Subcutaneous adipose tissue (tissue), 4 donors: ENCODE measurements at places on chromosomes 3 and 15. TPM values are rescaled to one million over a fixed set of nuclear protein-coding genes. Genes with fewer than 3 reads are reported as not detected.

The EIF2B5 gene
- 31.8 TPM for total RNA-seq

The SUSD5 gene
- total RNA-seq = 2.0 TPM

The SCN11A gene
- total RNA-seq = 1.9 TPM

The ALDH1L1 gene
- 63.4 TPM for total RNA-seq

The AGBL1 gene
- total RNA-seq = not detected

The ABCF3 gene
- total RNA-seq = 53.5 TPM

The RBM6 gene
- 150 TPM for total RNA-seq

The PRR20G gene
- total RNA-seq = not detected

The TM4SF1 gene
- total RNA-seq = 51.7 TPM

The SQOR gene
- total RNA-seq = 97.2 TPM

The HCLS1 gene
- 84.6 TPM for total RNA-seq

The AHSG gene
- total RNA-seq = not detected

The IL12A gene
- total RNA-seq = not detected

The DZIP3 gene
- total RNA-seq = 6.2 TPM

The KNL1 gene
- 2.0 TPM for total RNA-seq

The KIF7 gene
- 10.0 TPM for total RNA-seq

The ATP10A gene
- 14.4 TPM for total RNA-seq

The ACVR2B gene
- 15.1 TPM for total RNA-seq

The ASB14 gene
- total RNA-seq = not detected

The CTDSPL2 gene
- 52.7 TPM for total RNA-seq

The CPNE9 gene
- not detected for total RNA-seq

The LSMEM2 gene
- not detected for total RNA-seq

The GOLGA8Q gene
- 1.8 TPM for total RNA-seq
